T47D (cell line): ENCODE measurements at places on chromosomes 5 and 9.
A peak's percentile ranks its signal among the peaks of the same experiment; 100 is the strongest.

DNA sequence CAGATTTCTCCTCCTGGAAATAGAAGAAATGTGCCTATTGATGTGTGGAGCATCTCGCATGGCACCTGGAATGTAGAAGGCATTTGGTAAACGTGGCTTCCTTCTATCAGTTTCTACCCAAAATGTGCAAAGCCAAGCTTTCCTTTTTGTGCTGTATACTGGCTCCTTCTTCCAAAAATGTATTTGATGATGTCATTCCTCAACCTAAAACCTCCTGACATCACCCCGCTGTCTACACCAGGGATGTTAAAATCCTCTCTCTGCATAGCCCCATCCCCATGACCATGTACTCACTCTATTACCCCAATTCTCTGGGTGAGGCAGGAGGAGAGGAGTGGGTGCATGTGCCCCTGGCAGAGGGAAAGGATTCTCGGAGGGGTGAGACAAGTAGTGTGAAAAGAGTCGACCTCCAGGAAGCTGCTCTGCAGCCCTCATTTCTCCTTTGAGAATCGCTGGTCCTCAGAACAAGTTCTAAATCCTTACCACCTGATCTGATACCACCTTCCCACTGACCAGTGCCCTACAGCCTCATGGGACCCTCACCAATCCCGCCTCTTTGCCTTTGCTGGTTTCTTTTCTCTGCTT lies 11.7 kb upstream of the MED10 start:
- DNase-seq: no peak

DNA sequence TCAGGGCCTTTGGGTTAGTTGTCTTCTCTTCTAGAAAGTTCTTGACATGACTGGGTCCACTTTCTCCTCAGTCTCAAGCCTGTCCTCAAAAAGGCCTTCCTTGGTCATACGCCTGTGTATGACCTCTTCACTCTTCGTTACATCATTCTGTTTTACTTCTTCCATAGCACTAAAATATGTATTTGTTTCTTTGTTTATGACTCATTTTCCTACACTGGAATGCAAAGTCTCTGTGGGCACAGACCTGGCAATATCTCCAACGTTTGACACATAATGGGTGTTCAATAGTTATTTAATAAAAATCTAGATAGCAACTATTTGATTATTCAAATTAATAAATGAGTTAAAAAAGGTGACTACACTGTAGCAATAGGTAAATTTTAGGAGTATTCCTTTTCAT lies 85.1 kb downstream of the YIPF5 start:
- no peak for DNase-seq

GRCh38 chr5:54492178-54492577 lies 25.4 kb upstream of the SNX18 start:
- DNase-seq: no peak

DNA sequence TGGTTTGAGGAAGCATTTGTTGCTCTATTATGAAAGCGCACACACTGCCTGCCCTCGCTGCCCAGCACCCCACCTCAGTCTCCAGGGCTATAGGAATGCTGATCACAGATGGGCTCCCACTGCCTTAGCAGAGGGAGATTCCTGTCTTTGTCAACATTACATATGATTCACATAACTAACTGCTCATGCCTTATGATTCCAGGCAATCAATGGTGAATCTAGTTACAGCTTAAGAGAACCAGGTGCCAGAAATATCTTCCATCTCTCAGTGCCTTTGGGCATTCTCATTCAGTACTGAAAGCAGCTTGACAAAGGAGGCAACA lies 458.9 kb upstream of the C9orf72 start:
- no peak for DNase-seq

DNA sequence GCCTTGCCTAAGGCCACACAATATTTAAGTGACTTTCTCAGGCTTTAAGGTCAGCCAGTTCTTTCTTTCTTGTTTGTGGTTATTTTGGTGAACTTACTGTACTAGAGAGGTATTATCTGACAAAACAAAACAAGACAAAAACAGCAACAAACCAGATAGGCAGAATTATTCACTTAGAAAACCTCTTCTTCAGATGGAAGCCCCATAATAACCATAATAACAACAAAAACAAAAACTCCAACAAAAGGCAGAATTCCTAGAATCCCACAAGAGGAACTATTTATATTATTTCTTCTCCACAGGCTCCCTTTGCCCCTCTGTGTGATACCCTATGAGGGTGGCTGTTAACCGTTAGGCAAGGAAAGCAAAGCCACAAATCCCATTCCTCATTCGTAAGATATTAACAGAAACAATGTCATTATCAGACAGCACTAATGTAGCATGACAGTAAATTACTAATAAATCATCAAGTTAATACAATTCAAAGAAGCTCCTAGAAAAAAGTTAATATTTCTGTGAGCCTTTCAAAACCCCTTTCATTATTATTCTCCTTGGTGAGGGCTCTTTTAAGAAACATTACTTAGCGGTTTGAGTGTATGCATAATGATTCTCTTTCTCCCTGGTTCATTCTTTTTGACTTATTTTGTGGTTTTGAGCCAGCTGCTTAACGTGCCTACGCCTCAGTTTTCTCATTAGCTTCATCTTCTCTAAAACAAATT lies 274.9 kb downstream of the EFNA5 start:
- no peak for DNase-seq

GRCh38 chr9:110370315-110370714 lies 32.7 kb upstream of the TXNDC8 start:
- no peak for DNase-seq

GRCh38 chr9:29826421-29826820 lies 2253.1 kb upstream of the C9orf72 start:
- DNase-seq: no peak

- DNase-seq: no peak
These were observed 16.2 kb downstream of the PCDH12 start for GRCh38 chr5:141941779-141942178.

DNA sequence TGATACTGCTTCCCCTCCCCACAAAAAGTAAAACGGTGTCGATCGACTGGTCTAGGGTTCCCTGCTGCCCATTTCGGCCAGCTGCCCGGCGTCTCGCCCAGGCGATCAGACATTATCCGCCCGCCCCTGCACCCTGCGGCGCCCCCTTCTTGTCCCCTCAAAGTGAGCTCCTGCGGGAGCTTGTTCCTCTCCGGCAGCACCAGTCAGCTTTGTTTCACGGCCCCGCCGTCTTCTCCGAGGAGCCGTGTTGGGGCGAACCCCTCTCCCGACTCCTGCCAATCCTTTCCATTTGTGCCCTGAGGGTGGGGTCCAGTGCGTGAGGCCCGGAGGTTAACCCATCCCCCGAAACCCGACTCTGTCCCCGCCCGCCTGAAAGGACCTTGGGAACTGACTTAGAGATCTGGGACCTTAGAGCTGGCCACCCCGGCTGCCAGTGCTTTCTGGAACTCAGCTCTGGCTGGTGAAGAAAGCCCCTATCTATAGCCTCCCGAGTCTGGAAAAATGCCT lies 518 bp downstream of the UBE2B start:
- peak; percentile 58 for DNase-seq

DNA sequence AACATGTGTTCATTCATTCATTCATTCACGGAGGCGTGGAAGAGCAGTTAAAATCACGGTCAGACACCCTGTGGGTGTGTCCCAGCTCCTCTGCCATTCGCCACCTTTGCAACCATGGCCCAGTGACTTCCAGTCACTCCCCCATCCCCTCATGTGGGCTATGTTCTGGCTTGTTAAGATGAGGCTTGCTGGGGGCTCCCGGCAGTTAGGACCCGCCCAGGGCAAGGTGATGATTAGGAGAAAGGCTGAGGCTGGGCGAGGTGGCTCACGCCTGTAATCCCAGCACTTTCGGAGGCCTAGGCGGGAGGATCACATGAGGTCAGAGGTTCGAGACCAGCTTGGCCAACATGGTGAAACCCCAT lies 24.9 kb upstream of the PTGES start:
- no peak for DNase-seq
